Non-pigmented ciliary epithelial cell (primary cell): ENCODE measurements at places on chromosomes 5 and 9.

GRCh38 chr5:113692891-113693457 lies 179.5 kb downstream of the YTHDC2 start:
- no peak for DNase-seq

DNA sequence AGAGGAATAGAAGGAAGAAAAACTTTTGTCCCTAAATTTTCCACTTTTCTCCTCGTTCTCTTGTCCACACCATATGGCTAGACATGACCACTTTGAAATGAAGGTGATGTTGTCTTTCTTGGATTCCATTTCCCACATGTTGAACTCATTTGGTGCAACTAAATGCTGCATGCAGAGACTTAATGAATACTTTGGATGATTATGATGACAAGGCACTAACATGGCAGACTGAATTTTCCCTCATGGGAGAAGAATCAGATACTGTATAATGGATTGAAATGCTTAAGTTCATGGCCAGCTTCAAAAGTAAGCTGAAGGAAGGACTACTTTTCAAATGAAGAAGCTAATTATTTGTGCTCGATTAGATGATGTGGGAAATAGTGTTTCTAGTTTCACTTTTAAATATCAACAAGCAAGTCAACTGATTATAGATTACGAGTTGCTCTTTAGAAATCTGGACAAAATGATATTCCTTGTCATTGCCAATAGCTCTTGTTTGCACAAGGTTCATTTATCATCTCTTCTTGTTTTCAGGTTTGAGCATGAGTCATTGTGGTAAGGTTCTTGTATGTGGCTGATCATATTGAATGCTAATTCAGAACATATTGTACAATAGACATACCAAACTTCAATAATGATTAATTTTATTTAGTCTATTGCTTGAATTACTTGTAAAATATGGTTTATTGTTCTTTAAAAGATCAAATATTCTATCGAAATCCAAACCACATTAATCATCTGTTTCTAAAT lies 501.3 kb upstream of the FTMT start:
- DNase-seq: peak; percentile 9

DNA sequence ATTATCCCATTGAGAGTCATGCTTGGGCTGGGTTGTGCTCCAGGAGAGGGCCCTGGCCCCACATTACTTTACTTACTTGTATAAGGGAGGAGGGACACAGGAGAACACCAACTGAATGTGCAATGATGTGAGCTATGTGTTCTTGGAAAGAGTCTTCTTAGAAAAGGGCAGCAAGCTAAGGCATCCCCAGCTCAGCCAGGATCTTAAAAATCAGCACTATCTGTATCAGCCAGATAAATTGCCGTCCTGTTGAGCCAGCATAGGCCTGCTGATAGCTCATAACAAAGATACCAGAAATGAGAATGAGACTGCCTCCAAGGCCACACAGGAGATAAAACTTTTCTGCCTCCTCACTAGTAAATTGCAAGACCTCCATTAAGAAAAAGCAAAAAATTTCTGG lies 357.5 kb downstream of the CAAP1 start:
- DNase-seq: no peak

- no peak for DNase-seq
Observed at GRCh38 chr5:40882291-40882690, 27.0 kb upstream of the C7 start.

DNA sequence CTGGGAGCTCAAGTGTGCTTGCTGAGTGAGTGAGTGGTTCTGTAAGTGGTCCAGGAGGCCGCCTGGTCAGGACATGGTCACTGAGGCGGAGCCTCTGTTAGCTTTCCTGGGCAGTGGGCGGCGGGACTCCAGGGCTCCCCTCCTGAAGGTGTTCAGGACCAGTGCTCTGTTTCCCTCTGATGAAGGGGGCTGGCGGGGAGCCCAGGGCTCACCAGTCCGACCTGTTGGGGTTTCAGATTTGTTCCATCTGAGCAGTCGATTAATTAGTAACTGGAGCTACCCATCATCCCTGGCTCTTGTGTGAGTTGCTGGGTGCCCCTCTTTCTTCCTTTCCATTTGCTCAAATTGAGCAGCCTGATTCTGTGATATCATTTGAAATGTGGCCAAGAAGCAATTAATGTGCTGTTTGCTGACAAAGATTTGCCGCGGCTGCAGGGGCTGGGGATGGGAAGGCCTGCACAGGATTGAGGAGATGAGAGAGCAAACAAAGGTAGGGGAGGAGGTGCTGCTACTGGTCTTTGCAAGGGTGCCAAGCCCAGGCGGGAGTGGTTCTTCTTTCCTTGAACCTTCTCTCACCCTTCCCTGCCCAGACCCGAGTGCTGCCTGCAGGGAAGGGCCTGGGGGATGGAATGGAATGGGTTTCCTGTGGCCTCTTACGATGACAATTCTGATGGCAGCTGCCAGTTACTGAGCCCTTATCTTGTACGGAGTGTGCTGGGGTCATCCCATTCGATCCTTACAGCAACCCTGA lies 92.8 kb upstream of the PITX1 start:
- DNase-seq: no peak

- DNase-seq: no peak
Observed at GRCh38 chr5:6333182-6333905, 45.0 kb downstream of the MED10 start.

GRCh38 chr9:99213197-99213596 lies 8.5 kb downstream of the ALG2 start:
- no peak for DNase-seq

- DNase-seq: no peak
Observed at GRCh38 chr5:39945870-39946269, 521.1 kb upstream of the DAB2 start.

DNA sequence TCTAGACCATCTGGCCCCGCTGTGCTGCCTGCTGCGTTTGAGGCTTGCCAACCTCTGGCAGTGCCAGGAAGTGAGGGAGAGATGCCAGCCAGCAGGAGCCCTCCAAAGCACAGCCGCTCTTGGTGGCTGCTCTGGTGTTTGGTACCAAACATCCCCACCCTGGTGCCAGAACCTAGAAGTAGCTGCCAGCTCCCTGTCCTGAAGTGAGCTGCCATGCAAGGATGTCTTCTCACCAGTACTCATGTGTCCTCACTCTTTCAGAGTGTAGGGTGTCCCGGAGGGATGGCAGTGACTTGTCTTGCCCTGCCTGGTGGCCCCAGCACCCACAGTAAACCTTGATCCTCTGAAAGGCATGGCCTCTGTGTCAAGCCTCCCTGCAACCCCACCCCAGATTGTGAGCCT lies 43.4 kb downstream of the AMBP start:
- DNase-seq: no peak

- no peak for DNase-seq
Observed at GRCh38 chr9:77176106-77176505, 1.2 kb upstream of the VPS13A start.

DNA sequence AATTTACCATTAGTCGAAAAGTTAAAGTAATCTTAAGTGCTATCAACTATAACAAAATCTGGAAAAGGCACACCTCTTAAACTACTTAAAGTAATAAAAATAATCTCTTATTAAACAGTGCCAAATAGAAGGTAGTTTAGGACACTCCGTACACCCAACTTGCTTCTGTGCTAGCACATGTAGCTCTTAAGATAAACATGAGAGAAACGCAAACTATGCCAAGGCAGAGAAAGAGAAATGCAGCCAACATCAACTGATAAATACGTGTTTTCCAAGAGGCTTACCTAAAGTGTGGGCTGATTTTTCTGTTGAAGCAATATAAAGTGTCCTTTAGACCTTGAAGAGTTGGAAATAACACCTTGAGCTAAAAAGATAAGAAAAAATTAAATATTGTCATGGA lies 480.6 kb upstream of the DAB2 start:
- no peak for DNase-seq

DNA sequence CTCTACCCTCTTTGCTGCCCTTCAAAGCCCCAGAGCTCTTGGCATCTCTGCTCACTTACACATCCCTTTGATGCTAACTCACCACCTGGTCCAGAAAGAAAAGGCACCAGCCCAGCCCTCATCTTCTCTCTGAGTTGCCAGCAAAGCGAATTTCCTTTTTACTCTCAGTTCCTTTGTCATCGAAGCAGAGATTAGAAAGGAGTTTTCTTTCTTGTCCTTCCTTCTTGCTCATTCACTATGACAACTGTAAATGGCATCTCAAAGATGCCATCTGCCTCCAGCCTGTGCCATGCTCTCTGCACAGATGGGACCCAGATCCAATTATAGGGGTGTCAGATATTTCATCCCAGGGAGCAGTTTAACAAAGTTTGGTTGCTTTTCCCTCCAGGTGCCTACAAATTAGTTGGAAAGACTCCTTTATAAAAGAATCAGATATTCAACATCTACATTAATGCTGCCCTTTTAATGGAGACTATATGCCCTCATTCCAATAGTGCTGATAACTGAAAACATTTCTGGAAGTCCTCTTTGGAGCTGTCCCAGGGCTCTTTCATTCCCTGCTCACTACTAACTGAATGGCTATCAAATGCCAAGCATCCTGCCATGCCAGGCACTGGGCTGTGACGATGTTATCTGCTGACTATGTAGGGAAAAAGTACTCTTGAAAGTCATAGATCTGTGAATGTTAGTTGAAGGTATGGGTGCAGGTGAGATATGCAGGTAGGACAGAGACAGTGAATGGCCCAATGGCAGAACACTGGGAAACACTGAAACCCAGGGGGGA lies 58.9 kb downstream of the SUSD1 start:
- no peak for DNase-seq

- no peak for DNase-seq
Observed at GRCh38 chr5:104952876-104953275, 1390.3 kb upstream of the NUDT12 start.

GRCh38 chr9:116875576-116875975 lies 188.5 kb downstream of the TRIM32 start:
- DNase-seq: no peak

- no peak for DNase-seq
Observed at GRCh38 chr9:114309096-114309495, 13.8 kb upstream of the ORM1 start.

- DNase-seq: no peak
Observed at GRCh38 chr9:136648751-136649150, 14.0 kb upstream of the EGFL7 start.

GRCh38 chr5:39947657-39948056 lies 522.9 kb upstream of the DAB2 start:
- DNase-seq: no peak

DNA sequence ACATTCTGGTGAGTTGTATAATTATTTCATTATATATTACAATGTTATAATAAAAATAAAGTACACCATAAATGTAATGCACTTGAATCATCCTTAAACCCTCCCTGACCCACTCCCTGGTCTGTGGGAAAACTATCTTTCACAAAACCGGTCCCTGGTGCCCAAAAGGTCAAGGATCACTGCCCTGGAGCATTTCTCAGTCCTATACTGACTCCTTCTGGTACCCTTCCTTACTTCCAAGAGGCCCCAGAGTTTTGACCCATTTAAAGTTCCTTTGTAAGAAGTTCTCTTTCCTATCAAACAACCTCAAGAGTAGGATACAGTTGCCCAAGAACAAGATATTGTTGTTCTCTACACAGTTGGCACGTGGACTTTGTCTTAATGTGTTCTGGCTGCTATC lies 88.9 kb upstream of the TRPM3 start:
- no peak for DNase-seq

DNA sequence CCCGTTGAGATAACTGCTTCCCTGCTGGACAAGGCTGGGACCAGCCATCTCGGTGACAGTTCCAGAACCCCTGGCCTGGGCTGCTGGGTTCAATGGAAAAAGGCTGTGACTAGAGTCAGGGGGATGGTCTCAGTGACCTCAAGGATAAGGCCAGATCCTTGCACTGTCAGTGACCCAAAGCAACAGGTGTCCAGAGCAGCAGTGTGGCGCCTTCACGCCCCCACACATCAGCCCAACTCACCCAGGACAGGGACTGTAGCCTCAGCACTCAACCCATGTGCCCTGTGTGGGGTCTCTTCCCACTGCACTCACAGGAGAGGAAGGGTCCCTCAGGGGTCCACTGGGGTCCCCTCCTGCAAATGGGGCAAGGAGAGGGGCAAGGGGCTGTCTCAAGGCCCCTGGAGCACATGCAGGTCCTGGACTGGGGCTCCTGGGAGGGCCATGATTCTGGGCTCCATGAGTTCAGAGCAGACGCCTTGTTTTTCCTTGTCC lies 698 bp upstream of the LCN2 start:
- no peak for DNase-seq

DNA sequence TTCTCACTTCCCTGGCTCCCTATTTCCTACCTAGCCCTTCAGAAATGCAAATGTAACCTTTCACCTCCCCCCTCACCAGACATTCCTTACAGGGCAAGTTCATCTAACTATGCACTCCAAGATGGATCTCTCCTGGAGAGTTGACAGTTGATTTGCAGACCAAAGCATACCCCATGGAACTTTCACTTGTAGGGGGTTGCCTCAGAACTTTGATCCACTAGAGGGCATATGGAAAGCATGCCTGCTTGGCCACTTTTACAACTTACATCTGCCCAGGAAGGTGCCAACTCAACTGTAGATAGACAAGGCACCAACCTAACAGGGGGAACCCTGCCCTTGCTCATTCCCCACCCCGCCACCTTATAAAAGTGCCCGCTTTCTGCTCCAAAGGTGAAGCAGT lies 187.8 kb downstream of the NXNL2 start:
- no peak for DNase-seq

GRCh38 chr9:118532592-118532991 lies 828.4 kb downstream of the TLR4 start:
- no peak for DNase-seq

GRCh38 chr5:87147441-87147840 lies 120.2 kb upstream of the RASA1 start:
- no peak for DNase-seq
